ENCODE measurements at places on chromosomes 6 and 20.

GRCh38 chr6:107129370-107129925 is 14.1 kb upstream of the BEND3 start:
- DNase-seq, result no peak

- no peak for DNase-seq
Observed at GRCh38 chr20:13037727-13038126, 29.0 kb downstream of the SPTLC3 start.

DNA sequence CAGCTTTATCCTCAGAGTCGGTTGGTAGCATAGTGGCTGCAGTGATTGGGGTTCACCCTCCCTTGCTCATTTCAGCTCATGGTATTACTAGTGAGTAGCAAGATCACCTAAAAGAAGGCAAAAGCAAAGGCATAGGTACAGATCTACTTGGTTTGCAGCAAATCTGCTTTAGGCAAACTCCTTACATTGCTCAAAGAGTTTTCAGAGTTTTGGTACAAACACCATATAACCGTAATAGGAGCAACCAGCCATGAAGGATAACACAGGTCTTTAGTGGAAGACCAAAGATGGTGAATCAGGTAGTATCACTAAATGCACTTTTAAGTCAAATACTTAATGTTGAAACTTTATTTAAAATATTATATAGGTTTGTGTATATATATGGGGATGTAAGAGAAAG is 172.9 kb downstream of the ARID1B start:
- no peak for DNase-seq

GRCh38 chr6:78844899-78845298 is 22.5 kb upstream of the IRAK1BP1 start:
- DNase-seq, result no peak

- peak; percentile 89 for DNase-seq
Observed at GRCh38 chr6:41734666-41735426, 562 bp downstream of the TFEB start.

- DNase-seq, result no peak
Observed at GRCh38 chr6:164533045-164533362, 776.4 kb downstream of the C6orf118 start.

DNA sequence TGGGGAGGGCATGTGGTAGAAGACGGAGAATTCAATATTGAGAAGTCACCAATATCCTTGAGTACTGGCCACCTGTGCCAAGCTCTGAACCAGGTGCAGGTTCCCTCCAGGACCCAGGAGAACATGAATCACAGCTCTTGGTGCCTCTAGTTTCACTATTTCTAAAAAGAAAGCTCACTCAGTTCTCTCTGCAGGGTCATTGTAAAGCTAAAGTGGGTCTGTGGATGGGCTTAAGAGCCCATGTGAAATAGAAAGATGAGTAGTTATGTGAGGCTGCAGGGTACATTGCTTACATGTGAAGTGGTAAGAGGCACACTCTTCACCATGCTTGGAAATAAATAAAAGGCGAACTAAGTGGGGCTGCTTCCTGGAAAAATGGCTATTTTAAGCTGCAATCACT is 43.6 kb downstream of the ZNF831 start:
- no peak for DNase-seq

DNA sequence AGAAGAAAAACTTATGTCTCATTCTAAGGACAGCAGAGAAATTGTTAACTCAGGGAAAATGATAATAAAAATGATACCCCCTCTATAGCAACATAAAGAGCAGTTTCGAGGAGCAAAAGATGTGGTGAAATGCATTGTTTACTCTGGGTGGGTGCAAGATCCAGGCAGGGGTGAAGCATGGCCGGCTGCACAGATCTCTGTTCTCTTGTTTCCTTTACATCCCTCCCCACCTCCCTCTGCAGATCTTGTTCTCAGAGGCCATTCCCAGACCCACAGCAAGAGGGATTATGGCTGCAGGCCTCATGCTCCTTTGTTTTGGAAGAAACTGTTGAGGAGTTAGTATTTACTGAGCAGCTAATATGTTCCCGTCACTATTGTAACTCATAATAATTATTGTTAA is 1.8 kb downstream of the BTN3A1 start:
- DNase-seq, result no peak

GRCh38 chr6:26187981-26188635 is 100.9 kb downstream of the HFE start:
- no peak for DNase-seq

- DNase-seq, result no peak
Observed at GRCh38 chr20:21322921-21323331, 19.8 kb downstream of the XRN2 start.

- DNase-seq, result no peak
Observed at GRCh38 chr20:4609511-4609910, 112.2 kb upstream of the PRND start.

- DNase-seq, result no peak
Observed at GRCh38 chr6:41670703-41671360, 32.6 kb downstream of the MDFI start.

DNA sequence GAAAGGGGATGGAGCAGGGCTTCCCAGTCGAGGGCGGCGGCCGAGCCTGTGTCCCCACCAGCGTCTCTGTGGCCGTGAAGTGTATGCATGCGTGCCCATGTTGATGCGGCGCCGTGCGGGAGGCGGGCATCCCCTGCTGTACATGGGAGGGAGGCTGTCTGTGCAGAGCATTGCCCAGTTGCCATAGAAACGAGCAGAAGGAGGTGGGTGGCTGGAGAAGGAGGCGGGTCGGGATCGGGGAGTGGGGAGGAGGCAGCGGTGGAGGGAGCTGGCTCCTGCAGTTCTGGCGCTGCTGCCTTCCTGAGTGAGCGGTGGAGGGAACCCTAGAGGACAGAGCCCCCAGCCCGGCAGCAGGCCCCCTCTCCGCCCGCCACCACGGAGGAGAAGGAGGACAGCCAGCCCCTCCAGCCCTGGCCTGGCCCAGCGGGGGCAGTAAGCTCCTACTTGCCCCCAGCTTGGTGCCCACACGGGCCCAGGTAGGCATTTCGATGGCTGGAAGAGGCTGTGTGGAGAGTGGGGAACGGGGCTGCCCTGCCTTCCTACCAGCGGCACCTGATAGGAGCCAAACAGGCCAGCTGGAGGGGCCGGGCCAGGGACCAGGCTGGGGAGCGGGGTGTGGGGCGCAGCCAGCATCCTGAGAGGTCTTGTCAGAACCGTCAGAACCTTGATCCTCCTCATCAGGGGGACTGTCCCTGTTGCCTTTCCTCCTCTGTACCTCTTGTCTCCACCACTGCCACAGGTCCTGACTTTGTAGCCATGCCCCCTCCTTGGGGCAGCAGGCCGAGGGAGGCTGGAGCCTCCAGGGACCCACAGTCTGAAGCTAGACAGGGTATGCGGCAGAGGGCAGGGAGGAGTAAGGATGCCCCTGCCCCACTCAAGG is 41.3 kb downstream of the SPDEF start:
- no peak for DNase-seq

- no peak for DNase-seq
Observed at GRCh38 chr6:148347441-148348054, 4.9 kb downstream of the SASH1 start.

DNA sequence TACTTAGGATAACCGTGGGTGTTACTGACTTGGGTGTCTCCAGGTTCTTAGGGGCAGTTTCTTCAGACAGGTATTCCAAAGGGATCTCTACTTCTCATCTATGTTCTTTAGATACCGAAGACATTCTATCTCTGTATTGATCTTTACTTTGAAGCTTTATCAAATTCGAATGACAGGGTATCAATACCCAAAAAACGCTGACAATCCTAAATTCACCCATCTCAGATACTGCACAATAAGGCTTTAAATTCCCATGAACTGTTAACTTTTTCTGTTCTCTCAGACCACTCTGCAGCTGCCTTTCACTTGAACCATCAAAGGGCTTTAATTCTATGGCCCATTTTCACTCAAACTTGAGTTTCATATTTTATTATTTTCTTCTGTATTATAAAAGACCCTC is 72.1 kb downstream of the ZDHHC14 start:
- DNase-seq, result no peak

GRCh38 chr6:37865504-37865903 is 46.0 kb downstream of the ZFAND3 start:
- no peak for DNase-seq

GRCh38 chr6:4346659-4347333 is 211.4 kb upstream of the ECI2 start:
- DNase-seq, result no peak

DNA sequence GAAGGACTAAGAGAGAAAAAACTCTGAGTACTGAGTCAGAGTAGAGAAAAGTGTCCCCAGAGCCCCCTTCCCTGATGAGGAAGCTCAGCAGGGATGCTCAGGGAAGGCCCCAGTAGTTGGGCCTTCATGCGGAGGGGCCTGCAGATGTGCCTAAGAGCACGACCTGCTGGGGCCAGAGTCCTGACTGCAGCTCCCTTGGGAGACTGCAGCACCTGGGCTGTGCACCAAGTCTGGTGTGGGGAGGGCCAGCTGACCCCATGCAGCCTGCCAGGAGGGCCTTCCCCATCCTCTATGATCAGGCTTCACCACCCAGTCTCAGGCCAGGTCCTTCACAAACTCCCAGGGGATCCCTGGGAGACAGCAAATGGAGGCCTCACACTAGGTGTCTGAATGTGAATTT is 130.4 kb downstream of the FNDC1 start:
- no peak for DNase-seq

- DNase-seq, result no peak
Observed at GRCh38 chr20:25485872-25486271, 78.4 kb downstream of the GINS1 start.

GRCh38 chr20:50724851-50725723 is 6.3 kb upstream of the PARD6B start:
- DNase-seq, result peak; percentile 44

DNA sequence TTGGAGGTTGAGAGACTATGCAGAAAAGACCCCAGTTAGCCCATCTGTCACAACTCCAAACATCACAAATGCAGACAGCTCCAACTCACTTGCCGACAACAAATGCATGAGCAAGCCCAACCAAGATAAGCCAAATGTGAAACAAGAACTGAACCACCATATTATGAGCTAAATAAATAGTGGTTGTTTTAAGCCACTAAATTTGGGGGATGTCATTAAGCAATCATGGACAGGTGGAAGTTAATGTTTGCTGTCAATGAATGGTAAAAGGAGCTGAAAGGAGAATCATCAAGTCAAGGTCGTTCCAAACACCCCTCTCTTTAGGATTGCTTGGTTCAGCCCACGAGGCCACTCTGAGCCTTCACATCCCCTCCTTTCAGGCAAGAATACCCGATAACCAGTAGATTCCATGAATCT is 71.2 kb upstream of the PLCB4 start:
- no peak for DNase-seq

GRCh38 chr20:30892541-30893345 is 364.7 kb upstream of the DEFB115 start:
- DNase-seq, result no peak

DNA sequence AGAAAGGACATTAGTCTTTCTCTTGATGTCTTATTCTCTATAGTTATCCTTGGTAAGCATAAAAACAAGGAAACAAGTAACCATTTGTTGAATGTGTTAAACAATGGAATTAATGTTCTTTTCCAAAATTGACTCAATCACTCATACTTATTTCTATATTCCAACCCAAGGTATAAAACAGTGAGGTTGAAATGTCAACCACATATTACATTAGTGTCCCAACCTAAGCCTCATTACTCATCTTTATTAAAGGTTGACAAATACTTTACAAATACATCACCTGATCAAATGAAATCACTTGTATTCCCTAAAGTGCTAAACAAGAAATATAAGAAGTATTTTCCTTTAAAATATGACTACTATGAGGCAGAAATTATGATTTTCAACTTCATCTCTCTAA is 100.5 kb downstream of the ASCC3 start:
- no peak for DNase-seq

GRCh38 chr6:130432838-130433237 is 67.0 kb downstream of the TMEM200A start:
- DNase-seq, result no peak

DNA sequence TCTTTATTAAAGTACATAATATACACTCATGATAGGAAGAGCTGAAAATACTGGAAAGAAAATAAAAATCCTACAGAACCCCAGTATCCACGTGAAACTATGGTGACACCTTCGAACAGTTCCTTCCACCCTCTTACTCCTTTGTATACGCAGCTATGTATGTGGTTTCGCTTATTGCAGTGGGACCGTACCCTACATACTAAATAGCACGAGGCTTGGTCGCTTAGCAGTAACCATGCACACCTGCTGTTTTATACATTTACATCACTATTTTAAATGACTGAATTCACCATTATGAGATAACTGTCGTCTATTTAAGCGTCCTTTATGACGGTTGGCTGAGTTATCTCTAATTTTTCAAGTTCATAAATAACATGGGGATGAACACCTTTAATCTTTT is 400.1 kb downstream of the CDH4 start:
- no peak for DNase-seq

DNA sequence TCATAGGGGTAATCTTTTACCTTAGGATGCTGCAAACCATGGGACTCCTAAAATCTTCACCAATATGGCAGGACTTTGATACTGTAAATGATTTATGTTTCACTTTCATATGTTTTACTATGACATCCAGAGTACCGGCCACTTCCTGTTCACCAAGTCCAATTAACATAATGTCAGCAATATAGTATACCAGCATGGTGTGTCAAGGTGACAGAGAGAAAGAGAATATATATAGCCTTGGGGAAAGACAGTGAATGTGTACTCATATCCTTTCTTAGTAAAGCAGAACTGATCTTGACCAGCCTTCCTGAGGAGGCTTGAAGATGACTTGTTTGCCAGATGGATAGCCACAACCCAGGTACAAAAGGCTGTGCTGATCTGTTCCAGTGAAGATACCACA is 127.9 kb downstream of the NRN1 start:
- no peak for DNase-seq

DNA sequence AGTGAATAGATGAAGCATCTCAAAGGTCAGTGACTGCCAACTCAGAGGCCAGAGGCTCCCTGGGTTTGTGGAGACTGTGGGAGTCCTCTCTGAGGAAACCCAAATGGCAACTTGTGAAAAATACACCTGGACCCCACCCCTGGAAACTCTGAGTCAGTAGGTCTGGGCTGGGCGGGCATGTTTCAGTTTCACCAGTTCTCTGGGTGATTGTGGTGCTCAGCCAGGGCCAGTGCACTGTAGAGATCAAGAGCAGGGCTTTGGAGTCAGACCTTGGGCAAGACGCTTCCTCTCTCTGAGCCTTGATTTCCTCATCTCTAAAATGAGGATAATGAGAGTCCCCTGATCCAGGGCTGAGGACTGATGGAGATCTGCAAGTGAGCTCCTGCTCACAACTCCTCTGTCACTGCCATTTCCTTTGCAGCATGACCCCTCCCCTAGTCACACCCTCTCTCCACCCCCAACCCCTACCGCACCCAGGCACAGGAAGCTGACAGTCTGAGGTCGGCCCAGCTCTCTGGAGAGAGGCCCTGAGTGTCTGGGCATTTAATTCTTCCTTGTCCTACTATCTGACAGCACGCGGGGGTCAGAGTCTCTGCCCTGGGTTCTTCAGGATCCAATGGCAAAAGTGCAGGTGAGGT is 5.1 kb downstream of the DEF6 start:
- peak; percentile 84 for DNase-seq

- no peak for DNase-seq
Observed at GRCh38 chr20:61350500-61351250, 98.6 kb downstream of the CDH4 start.

GRCh38 chr20:38205001-38205400 is 39.9 kb upstream of the TGM2 start:
- no peak for DNase-seq

GRCh38 chr6:166999145-166999883 is at the start of gene CEP43:
CEP43 (plus strand) TSS chr6:166999397; CDS start chr6:166999413, 16 bp downstream.
- DNase-seq, result peak; percentile 99

GRCh38 chr6:74409447-74409846 is 713.4 kb downstream of the CD109 start:
- DNase-seq, result peak; percentile 1

- DNase-seq, result no peak
Observed at GRCh38 chr20:46375771-46376170, 30.6 kb downstream of the ELMO2 start.

- no peak for DNase-seq
Observed at GRCh38 chr6:37058084-37058586, 52.7 kb downstream of the FGD2 start.

Measured in GM13976 (cell line).